H7 (cell line): ENCODE measurements at places on chromosomes 13 and 19. TPM values are rescaled to one million over a fixed set of nuclear protein-coding genes. Genes with fewer than 3 reads are reported as not detected.

KLK15 gene
- not detected in 2 replicates for total RNA-seq

CAMSAP3 gene
- total RNA-seq: 7.3 and 8.2 TPM in 2 replicates

PRR22 gene
- 1.5 and 2.2 TPM in 2 replicates for total RNA-seq

C19orf73 gene
- total RNA-seq: 1.4 and 3.2 TPM in 2 replicates

FGF9 gene
- 0.42 and 0.85 TPM in 2 replicates for total RNA-seq

SLC10A2 gene
- total RNA-seq: not detected in 2 replicates

TEX29 gene
- 0.22 TPM in 1 of 2 replicates, not detected in the other for total RNA-seq
